Naive B cell (primary cell): ENCODE measurements at places on chromosomes 13 and 19. TPM values are rescaled to one million over a fixed set of nuclear protein-coding genes. Genes with fewer than 3 reads are reported as not detected.

Gene XAB2
- polyA plus RNA-seq = 9.2 TPM

Gene CLIP3
- polyA plus RNA-seq = not detected

Gene ZNF225
- polyA plus RNA-seq = 3.1 TPM

Gene SMIM24
- polyA plus RNA-seq = 1.2 TPM

Gene UNC13A
- polyA plus RNA-seq = not detected

Gene WIZ
- polyA plus RNA-seq = 0.99 TPM

Gene OSCAR
- polyA plus RNA-seq = not detected

Gene SERPINE3
- polyA plus RNA-seq = not detected

Gene BRSK1
- polyA plus RNA-seq = not detected

Gene SLITRK6
- polyA plus RNA-seq = not detected

Gene FGF22
- not detected for polyA plus RNA-seq

Gene CCDC8
- not detected for polyA plus RNA-seq

Gene PDX1
- not detected for polyA plus RNA-seq

Gene UBE2L5
- polyA plus RNA-seq = 0.19 TPM

Gene N4BP2L1
- 97.8 TPM for polyA plus RNA-seq

Gene GJA3
- polyA plus RNA-seq = 0.25 TPM

Gene FZR1
- polyA plus RNA-seq = 14.5 TPM

Gene SRRM5
- not detected for polyA plus RNA-seq

Gene IGSF23
- not detected for polyA plus RNA-seq

Gene ACP7
- polyA plus RNA-seq = not detected

Gene FCAR
- polyA plus RNA-seq = 5.4 TPM

Gene ZNF610
- polyA plus RNA-seq = 1.8 TPM

Gene KLF1
- polyA plus RNA-seq = not detected

Gene FCER2
- 788 TPM for polyA plus RNA-seq

Gene COMMD6
- 689 TPM for polyA plus RNA-seq

Gene ZNF211
- polyA plus RNA-seq = 21.7 TPM

Gene CYP4F8
- polyA plus RNA-seq = not detected

Gene ZNF799
- polyA plus RNA-seq = 6.6 TPM

Gene ZNF525
- 17.6 TPM for polyA plus RNA-seq

Gene THSD1
- not detected for polyA plus RNA-seq

Gene LSM14A
- polyA plus RNA-seq = 191 TPM

Gene NDUFS7
- polyA plus RNA-seq = 201 TPM

Gene GPR4
- not detected for polyA plus RNA-seq

Gene TPTE2
- not detected for polyA plus RNA-seq

Gene USHBP1
- polyA plus RNA-seq = not detected

Gene LRRC63
- polyA plus RNA-seq = not detected

Gene RNF225
- polyA plus RNA-seq = not detected

Gene C3
- polyA plus RNA-seq = not detected

Gene KLK14
- not detected for polyA plus RNA-seq

Gene NCR1
- polyA plus RNA-seq = not detected

Gene ATP4A
- not detected for polyA plus RNA-seq

Gene SCGB2B2
- not detected for polyA plus RNA-seq

Gene BICRA
- polyA plus RNA-seq = 0.37 TPM

Gene SIAH3
- polyA plus RNA-seq = not detected

Gene LHB
- polyA plus RNA-seq = not detected

Gene SIGLEC12
- 0.28 TPM for polyA plus RNA-seq

Gene SLC6A16
- 8.7 TPM for polyA plus RNA-seq

Gene GPR12
- not detected for polyA plus RNA-seq

Gene GRIK5
- polyA plus RNA-seq = not detected

Gene OXGR1
- polyA plus RNA-seq = not detected
